Germinal center (tissue), 1 donor: ENCODE measurements at places on chromosomes 12 and 14.
A peak's percentile ranks its signal among the peaks of the same experiment; 100 is the strongest.

- DNase-seq, result no peak
Measured at GRCh38 chr12:131615326-131616042, 95.4 kb upstream of the SFSWAP start.

DNA sequence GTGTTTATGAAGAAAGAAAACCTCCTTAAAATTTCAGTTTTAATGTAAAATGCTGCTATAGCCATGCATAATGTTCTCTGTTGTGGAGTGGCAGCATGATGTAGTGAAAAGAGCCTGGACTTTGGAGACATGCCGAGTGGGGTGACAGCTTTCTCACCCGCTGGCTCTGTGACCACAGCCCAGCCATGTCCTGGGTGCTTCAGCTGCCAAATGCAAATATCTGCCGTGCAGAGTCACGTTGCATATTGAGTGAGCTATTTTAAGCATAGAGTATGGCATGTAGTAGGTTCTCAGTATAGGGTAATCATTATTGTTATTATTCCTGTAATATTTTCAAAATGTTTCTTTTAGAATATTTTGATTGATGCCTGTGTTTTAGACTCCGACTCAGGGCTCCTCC lies 15.5 kb upstream of the TCTN2 start:
- peak; percentile 19 for DNase-seq

DNA sequence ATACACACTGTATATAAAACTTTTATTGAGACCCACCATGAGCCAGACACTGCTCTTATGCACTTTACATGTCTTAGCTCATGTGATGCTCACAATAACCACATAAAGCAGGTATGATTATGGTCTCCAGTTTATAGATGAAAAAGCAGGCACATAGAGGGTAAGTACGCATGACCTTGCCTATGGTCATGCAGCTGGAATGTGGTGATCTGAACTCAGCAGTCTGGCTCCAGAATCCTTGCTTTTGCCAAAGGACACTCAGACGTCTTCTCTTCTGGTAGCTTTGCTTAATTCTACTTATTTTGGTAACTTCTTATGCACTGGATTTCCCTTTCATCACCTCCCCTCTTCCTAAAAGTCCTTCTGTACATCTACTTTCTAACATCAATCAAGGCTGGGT lies 103.3 kb upstream of the CRY1 start:
- DNase-seq, result no peak

DNA sequence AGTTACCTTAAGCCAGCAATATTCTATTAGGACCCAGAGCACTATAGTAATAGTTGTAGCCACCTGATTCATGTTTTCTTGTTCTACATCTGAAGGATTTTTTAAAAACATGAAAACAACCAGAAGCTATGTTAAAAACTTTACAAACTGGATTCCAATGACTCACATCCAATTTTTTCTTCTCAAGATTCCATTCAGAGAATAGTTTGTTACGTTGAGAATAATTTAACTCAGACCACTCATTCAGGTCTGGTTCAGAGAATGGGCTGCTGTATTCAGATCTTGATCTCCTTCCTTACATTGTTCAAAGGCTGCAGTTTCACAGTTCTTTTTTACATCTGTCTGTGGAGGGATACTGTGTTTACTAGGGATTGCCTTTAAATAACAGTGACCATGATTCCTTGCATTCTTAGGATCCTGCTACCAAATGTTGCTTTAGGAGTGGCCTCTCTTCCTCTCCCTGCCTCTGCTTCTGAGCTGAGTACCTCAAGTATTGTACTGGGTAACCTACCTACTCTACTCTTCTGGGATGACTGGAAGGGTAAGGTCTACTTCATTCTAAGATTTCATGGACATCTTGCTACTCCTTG lies 448.0 kb upstream of the FBXO33 start:
- DNase-seq, result no peak

DNA sequence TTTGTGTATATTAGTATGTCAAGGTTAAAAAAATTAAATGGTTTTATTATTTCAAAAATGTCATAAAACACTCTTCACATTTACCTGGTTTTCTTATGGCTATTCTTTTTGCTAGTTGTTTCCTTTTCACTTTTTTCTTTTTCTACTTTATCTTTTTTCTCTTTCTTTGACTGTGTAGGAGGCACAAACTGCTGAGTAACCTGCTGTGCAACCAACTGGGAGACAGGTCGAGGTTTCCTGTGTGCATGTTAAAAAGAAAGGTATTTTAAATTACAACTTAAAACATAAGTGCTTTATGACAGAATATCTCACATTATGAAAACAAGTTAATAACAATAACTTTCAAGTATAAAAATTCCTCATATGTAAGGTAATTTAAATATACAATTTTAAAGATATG lies 16.9 kb upstream of the GXYLT1 start:
- no peak for DNase-seq

GRCh38 chr14:27886256-27886655 lies 880.3 kb upstream of the FOXG1 start:
- DNase-seq, result no peak
